ENCODE measurements at places on chromosomes 11 and 22. TPM values are rescaled to one million over a fixed set of nuclear protein-coding genes. Genes with fewer than 3 reads are reported as not detected.

DNA sequence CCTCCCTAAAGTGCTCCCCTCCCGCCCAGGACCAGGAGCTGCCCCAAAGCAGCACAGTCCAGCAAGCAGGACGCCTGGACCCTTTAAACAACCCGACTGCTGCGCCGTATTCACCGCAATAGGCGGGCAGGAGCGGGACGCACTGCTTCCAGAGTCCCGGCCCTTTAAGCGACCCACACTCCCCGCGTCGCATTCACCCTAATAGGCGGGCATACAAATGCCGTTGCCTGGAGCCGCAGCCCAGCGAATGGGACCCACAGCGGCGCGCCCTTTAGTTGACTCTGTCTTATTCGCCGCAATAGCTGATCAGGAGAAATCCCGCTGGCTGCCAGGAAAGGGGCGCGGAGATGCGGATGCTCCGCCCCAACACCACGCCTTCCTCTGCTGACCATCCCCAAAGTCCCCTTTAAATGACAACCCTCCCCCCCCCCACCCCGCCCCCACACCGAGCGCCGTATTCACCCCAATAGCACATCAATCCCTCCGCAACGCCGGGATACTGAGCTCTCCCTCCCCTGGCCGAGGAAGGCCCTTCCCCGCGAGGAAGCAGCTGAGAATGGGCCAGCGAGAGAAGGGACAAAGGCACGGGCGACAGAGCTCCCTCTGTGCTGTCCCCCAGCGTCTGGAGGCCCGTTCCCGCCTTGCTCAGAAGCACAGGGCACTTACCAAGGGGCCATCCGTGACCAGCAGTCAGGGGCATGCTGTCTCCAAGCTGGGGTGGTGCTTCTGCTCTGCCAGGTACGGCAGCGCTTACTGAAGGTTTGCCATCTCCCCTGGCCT lies 4.7 kb downstream of the OSBPL5 start:
- peak; percentile 90 for DNase-seq

DNA sequence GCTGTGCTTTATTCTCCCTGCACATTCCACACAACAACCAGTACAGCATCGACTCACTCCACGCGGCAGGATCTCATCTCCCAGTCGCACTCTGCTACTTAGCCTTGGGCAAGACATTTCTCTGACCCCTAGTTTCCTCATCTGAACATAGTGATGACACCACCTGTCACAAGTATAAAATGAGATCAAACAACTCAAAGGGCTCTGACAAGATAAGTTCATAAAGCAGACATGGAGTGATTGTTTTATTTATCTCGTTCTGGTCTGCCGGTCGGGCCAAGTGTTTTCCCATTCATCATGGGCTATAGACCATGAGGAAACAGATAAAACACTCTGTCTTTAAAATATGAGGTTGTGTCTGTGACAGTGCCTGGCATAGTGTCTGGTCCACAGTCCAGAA lies 35.0 kb downstream of the DSCAML1 start:
- no peak for DNase-seq

GRCh38 chr11:11420191-11420898 lies 67.3 kb upstream of the CSNK2A3 start:
- no peak for DNase-seq

GRCh38 chr11:57277845-57278720 lies 41.0 kb upstream of the APLNR start:
- DNase-seq = peak; percentile 88

- no peak for DNase-seq
Observed at GRCh38 chr22:48464246-48464645, 1363.4 kb downstream of the BRD1 start.

DNA sequence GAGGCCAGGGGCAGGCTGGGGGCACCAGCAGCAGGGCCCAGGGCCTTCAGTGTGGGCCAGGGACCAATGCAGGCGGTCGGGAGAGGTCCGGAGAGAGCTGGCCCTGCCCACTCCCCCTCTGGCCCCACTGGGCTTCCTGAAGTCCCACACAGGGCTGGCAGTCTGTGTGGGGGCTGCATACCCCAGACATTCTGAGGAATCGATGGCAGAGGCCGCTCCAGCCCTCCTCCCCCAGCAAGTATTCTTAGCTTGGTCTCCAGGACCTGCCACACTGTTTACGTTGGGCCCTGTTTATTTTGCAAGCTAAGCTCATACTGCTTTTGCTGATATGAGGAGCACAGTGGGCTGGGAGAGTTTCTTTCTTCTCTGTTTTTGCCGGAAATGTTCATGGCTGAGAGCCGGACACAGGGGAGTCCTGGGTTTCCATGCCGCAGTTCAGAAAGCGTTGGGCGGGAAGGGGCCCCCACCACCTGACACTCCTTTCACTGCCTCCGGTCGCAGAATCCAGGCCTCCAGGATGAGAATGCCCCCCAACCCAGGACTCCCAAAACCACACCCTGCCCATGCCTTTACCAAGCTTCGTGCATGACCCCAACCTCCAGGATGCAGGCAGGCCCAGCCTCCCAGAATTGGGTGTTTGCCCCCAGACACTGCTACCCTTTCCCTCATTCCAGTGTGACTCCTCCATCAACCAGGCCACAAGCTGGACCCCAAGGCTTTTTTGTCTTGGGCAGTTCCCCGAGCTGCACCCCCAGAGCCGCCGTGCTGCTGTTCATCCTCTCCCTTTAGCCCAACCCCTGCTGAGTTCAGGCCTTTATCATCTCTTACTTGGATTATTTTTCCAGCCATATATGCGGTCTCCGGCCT lies 81.8 kb upstream of the KCNQ1OT1 start:
- DNase-seq = peak; percentile 49

GRCh38 chr11:63488789-63489188 lies 2.2 kb downstream of the PLAAT5 start:
- no peak for DNase-seq

DNA sequence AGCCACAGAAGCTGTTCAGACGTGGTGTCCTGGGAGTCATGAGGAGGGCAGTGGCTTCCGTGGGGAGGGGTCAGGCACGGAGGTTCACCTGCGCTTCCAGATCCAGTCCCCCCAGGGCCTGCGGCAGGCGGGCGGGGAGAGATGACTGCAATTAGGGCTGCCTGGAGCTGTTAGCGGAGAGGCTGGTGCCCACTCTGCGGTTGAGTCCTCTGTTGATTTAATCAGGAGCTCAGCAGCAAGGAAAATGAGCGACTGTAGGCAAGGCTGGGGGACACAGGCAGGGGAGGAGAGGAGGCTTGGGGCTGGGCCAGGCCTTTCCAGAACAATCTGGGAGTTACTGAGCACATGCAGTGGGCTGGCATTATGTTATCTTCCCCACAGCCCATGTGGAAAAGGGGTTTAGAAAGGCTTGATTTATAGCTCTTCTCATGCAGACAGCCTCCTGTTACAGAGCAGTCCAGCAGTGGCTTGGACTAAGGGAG lies 13.1 kb downstream of the PLCB3 start:
- DNase-seq = no peak

DNA sequence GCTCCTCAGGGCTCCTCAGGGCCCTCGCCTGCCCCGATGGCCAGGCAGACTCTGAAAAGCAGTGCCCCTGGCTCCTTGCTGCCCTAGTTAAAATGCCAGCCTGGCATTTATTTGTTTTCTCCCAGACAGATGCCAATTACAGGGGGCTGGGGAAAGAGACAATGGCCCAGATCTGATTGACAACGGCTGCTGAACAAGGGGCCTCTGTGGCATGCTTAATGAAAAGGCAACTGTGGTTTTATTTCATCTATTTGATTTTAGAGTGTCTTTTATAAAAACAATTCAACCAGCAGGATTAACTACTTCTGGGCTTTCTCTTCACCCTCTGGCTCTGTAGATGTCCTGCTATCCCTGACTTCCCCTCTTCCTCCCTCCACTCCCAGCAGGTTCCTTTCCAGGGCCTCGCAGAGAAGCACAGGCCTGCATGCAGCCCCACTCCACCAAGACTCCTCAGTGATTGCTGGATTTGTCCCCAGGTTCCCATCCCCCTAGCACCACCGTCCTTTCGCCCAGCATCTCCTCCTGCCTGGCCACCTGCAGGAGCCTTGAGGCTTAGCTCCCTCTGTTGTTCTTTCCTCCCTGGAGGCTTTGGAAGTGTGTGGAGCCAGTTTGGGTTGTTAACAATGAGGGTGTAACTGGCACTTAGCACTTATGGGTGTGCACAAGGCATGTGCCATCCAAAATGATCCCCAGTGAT lies 171.1 kb downstream of the TENM4 start:
- no peak for DNase-seq

DNA sequence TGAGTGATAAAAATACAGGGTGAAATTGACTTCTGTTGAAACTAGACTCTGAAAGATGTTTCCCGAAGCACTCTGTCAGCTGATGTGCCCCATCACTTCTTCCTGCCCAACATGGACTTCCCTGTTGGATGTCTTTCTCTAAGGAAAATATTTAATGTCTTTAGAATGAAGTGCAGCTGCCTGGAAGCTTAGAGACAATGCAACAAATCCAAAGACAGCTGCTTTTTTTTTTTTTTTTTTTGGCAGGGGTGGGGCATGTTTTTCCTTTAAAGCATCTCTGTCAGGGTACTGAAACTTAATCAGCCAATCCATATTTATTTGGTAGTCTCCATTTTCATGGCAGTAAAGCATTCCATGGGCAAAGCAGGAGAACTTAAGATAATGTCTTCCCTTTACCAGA lies 5.9 kb downstream of the JAM3 start:
- DNase-seq = no peak

GRCh38 chr11:83272627-83273026 lies 13.5 kb downstream of the CCDC90B start:
- no peak for DNase-seq

- no peak for DNase-seq
Observed at GRCh38 chr11:103528596-103528995, 419.4 kb downstream of the DYNC2H1 start.

DNA sequence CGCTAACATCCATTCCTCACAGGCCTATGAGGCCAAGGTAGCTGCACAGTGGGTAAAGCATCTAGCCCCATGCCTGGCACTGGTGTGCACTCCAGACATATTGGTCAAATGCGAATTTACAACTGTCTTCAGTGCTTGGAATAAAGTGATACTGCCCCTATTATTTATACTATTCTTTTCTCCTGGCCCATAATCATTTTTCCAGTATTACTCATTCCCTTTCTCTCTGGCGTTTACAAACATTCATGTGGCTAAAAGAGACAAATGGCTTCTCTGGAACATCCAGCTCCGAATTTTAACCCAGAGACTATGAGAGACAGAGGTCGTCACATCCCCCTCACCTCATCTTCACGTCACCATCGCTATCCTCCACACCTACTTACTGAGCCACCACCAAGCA lies 87.2 kb upstream of the PITPNB start:
- DNase-seq = no peak

DNA sequence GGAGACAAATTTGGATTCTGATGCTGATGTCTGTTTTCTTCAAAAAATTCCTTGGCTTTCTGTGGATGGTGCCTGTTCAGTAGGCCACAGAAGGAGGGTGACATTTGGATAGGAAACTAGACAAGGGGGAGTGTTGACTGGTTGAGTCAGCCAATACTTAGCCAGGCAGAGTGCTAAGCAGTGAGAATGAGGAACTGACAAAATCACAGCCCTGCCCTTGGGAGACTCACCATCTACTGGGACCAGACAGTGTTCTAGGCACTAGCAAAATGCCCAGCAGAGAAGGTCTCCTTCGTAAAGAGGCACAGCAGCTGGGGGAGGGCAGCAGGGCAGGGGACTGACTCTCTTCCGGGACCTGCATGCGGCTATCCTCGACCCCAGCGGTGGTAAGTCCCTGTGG lies 190.2 kb downstream of the DSCAML1 start:
- DNase-seq = no peak

DNA sequence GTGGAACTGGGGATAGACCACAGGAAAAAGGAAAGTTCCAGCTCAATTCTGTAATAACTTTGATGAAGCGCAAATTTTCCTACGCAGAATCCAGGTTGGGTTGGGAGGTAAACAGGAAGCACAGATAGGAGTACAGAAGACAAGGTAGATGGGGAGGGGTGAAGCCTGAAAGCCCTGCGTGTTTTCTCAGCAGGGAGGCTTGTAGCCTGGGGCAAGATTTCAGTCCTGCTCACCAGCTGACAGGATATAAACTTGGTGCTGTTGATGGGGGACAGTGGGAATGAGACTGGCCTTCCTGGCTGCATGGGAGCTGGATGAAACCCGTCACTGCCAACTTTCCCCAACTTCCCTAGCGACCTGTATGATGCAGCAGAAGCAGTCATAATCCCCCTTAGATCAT lies 114.9 kb downstream of the ARHGAP32 start:
- DNase-seq = no peak

GRCh38 chr11:110371084-110371483 lies 58.7 kb upstream of the FDX1 start:
- no peak for DNase-seq

- no peak for DNase-seq
Observed at GRCh38 chr11:103978616-103979595, 57.5 kb upstream of the DDI1 start.

DNA sequence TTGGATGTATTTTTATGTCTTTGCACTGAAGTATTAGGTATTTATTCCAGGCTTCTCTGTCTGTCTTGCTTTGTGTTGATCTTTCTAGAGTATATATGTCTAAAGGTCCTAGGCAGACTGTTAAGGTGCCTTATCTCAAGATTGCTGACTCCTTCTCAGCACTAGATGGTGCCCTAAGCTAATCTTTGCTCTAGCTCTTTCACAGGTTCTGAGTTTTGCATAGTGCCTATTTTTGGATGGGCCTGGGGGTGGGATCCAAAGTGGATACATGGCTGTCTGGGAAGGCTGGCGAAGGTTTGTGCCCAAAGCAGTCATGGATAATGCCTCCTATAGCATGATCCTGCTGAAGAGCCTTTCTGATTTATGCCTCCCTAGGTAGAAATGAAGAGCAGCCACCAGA lies 154.9 kb downstream of the TRPC6 start:
- peak; percentile 39 for DNase-seq

DNA sequence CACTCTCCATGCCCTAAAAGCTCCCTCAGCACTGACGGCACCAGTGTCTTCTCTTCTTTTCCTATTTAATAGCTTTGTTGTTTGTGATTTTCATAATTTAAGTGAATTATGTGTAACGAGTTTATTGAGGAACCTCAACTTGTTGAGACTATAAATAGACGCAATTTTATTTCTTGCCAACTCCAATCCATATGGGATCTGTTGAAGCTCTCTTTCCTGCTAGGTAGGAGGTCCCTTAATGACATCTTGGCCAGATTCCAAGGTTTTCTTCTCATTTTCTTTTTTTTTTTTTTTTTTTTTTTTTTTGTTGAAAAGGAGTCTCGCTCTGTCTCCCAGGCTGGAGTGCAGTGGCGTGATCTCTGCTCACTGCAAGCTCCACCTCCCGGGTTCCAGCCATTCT lies 14.2 kb downstream of the RTL6 start:
- DNase-seq = peak; percentile 42

- no peak for DNase-seq
Observed at GRCh38 chr11:9267680-9268079, 2.5 kb upstream of the DENND5A start.

GRCh38 chr11:78975081-78975480 lies 400.4 kb upstream of the NARS2 start:
- DNase-seq = no peak

GRCh38 chr11:134505125-134505524 lies 93.1 kb upstream of the B3GAT1 start:
- DNase-seq = no peak

GRCh38 chr22:23884140-23884539 lies 10.0 kb upstream of the MIF start:
- DNase-seq = no peak

GRCh38 chr22:49404576-49405241 lies 423.0 kb downstream of the BRD1 start:
- DNase-seq = no peak

The INPP5J gene
- 5.6 TPM for polyA plus RNA-seq

The CYTH4 gene
- 0.24 TPM for polyA plus RNA-seq

The OR51E1 gene
- 2.2 TPM for polyA plus RNA-seq

The PNPLA3 gene
- polyA plus RNA-seq = 17.3 TPM

The PRRG4 gene
- 3.0 TPM for polyA plus RNA-seq

The VPREB3 gene
- polyA plus RNA-seq = not detected

The CD6 gene
- polyA plus RNA-seq = not detected

The KCNK4 gene
- polyA plus RNA-seq = not detected

The BACE1 gene
- 17.5 TPM for polyA plus RNA-seq

The RASL10A gene
- 5.3 TPM for polyA plus RNA-seq

The TRIM48 gene
- not detected for polyA plus RNA-seq

The BARX2 gene
- polyA plus RNA-seq = 0.77 TPM

Data from hepatocyte (in vitro differentiated cells).